Forelimb muscle (tissue), 1 donor: ENCODE measurements at places on chromosomes 7 and 10. TPM values are rescaled to one million over a fixed set of nuclear protein-coding genes. Genes with fewer than 3 reads are reported as not detected.

Gene OGDHL
- 0.66 TPM for polyA plus RNA-seq

Gene ARHGEF35
- 1.2 TPM for polyA plus RNA-seq

Gene LRRC18
- polyA plus RNA-seq, result 0.09 TPM

Gene MLXIPL
- polyA plus RNA-seq, result 0.10 TPM

Gene ZP3
- 12.1 TPM for polyA plus RNA-seq

Gene HABP2
- polyA plus RNA-seq, result 0.19 TPM

Gene SPDYE2B
- 2.7 TPM for polyA plus RNA-seq

Gene SSMEM1
- polyA plus RNA-seq, result not detected

- no peak for DNase-seq
Observed at GRCh38 chr10:103448746-103449145, 3.4 kb downstream of the CALHM2 start.

- no peak for DNase-seq
Observed at GRCh38 chr7:139669106-139670061, 108.4 kb downstream of the HIPK2 start.

GRCh38 chr7:6350433-6351058 lies 78.1 kb upstream of the CYTH3 start:
- no peak for DNase-seq

DNA sequence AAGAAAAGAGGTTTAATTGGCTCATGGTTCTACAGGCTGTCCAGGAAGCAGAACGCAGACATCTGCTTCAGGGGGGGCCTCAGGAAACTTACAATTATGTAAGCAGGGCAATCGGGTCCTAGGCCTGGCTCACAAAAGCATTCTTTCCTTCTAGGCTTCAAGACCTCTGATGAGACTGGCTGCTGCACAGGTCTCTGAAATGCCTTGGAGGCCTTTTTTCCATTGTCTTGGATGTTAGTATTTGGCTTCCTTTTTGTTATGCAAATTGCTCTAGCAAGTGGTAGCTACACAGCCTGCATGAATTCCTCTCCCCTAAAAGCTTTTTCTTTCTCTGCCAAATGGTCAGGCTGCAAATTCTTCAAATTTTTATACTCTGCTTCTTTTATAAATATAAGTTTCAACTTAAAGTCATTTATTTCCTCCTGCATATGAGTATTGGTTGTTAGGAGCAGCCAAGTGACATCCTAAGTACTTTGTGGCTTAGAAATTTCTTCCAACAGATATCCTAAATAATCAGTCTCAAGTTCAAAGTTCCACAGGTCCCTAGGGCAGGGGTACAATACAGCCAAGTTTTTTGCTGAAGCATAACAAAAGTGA lies 83.1 kb upstream of the SEMA3A start:
- no peak for DNase-seq

DNA sequence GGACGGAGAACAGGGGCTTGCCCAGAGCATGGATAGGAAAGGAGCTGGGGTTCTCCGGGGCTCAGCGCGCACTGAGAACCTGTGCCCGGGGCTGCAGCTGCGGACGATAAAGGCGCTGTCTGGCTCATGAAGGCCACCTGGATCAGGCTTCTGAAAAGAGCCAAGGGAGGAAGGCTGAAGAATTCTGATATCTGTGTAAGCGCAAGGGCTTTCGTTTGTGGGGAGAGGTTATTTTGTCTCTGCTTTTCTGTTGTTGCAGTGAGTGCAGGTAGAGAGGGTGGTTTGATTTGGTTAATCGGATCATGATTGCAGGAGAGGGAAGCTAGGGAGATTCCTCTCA lies 250.5 kb downstream of the NSUN6 start:
- DNase-seq, result no peak

GRCh38 chr7:133409421-133409820 lies 156.5 kb downstream of the EXOC4 start:
- no peak for DNase-seq

DNA sequence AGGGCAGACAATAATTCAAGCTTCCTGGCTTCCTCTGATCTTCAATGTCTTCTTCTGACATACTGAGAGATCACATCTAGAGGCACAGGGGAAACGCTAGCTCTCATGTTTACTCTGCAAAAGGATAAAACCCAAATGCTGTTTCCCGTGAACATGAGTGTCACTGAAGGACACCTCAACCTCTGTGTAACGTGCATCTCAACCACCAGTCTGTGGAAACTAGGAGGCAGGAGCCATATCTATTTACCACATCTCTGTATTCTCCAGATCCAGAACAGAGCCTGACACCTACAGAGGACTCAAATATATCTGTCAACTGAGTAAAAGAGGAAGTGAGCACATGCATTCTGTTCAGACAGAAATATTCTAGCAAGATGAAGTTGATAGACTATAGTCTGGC lies 140.3 kb upstream of the TARP start:
- no peak for DNase-seq

- no peak for DNase-seq
Observed at GRCh38 chr7:50591480-50592438, 26.6 kb upstream of the DDC start.

GRCh38 chr7:5195157-5195556 lies 5.1 kb downstream of the WIPI2 start:
- DNase-seq, result no peak

DNA sequence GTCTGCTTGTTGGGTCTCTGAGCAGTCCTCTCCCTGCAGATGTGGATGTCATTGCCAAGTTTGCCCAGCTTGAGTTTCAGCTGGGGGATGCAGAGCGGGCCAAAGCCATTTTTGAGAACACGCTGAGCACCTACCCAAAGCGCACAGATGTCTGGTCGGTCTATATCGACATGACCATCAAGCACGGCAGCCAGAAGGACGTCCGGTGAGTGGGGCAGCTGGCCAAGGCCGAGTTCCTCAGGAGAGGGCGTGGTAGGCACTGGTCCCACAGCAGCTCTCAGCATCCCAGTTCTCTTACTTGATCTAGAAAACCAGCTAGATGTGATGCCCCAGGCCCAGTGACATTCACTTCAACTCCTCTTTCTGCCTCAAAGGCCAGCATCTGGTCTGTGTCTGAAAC lies 7.7 kb downstream of the CALHM2 start:
- DNase-seq, result no peak

- no peak for DNase-seq
Observed at GRCh38 chr7:92586841-92587240, 3.3 kb downstream of the FAM133B start.

GRCh38 chr10:122707535-122707934 lies 7.9 kb upstream of the C10orf120 start:
- no peak for DNase-seq

- no peak for DNase-seq
Observed at GRCh38 chr7:50146692-50147091, 53.6 kb upstream of the ZPBP start.

- no peak for DNase-seq
Observed at GRCh38 chr7:15845461-15845860, 159.0 kb upstream of the MEOX2 start.

GRCh38 chr7:96596120-96596826 lies 113.4 kb downstream of the SEM1 start:
- DNase-seq, result no peak
